ENCODE measurements at places on chromosomes 5 and 9. TPM values are rescaled to one million over a fixed set of nuclear protein-coding genes. Genes with fewer than 3 reads are reported as not detected.

Gene SLC27A6
- total RNA-seq: 64.4 TPM

Gene CACNA1B
- total RNA-seq: 0.70 TPM

- DNase-seq: no peak
Observed at GRCh38 chr9:81814401-81814793, 113.8 kb upstream of the SPATA31D4 start.

DNA sequence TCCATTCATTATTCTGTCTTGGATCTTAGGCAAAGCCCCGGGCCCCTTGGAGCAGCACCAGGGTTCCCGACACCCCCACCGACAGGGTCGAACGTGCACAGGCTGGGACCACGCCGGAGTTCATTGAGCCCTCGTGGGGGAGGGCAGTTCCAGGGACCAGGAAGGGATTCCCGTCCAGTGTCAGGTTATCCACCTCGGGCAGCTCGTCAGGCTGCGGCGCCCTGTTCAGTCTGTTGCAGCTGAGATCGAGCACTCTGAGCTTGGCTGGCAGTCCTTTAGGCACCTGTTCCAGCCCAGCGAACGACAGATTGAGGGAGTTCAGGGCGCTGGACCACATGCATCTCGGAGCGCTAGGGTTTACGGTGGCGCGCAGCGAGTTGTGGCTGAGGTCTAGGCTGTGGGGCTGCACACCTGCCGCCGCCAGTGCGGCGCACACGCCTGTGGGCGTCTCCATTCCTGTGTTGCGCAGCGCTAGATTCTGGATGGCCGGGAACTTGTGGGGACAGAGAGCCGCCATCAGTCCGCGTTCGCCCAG, 1.1 kb downstream of the CD14 start:
- peak; percentile 76 for DNase-seq

- DNase-seq: no peak
Observed at GRCh38 chr5:114101153-114101552, 260.7 kb upstream of the KCNN2 start.

DNA sequence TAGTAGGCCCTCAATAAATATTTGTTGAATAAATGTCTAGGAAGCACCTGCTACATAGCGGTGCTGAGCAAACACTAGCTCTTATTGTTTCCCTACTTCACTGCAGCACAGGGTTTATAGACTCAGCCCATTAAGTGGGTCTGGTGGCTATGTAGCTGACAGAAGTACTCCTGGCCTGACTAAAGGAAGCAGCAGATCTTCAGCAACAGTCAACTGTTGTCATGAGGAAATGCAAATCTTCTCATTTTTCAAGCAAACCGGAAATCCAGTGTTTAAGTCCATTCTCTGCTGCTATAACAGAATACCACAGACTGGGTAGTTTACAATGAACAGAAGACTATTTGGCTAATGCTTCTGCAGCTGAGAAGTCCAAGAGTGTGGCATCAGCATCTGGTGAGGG, 2.8 kb upstream of the TEX10 start:
- DNase-seq: no peak

GRCh38 chr9:129183495-129184218, 5.6 kb upstream of the IER5L start:
- DNase-seq: no peak

All from cardiac septum (tissue), 1 donor.